ENCODE measurements at places on chromosomes 1 and 21. TPM values are rescaled to one million over a fixed set of nuclear protein-coding genes. Genes with fewer than 3 reads are reported as not detected.

Gene EXO1
- 0.30 TPM for total RNA-seq

Gene GNG4
- total RNA-seq: 0.73 TPM

Gene MSH4
- total RNA-seq: not detected

Gene NPL
- total RNA-seq: 6.9 TPM

GRCh38 chr1:72623299-72623708 lies 341.0 kb upstream of the NEGR1 start:
- peak; percentile 43 for ATAC-seq

- peak; percentile 57 for ATAC-seq
These were observed 13.4 kb upstream of the HMCN1 start for GRCh38 chr1:185720633-185721272.

Measured in gastroesophageal sphincter (tissue), 4 donors.